ENCODE measurements at places on chromosomes 5 and 9.
A peak's percentile ranks its signal among the peaks of the same experiment; 100 is the strongest.

DNA sequence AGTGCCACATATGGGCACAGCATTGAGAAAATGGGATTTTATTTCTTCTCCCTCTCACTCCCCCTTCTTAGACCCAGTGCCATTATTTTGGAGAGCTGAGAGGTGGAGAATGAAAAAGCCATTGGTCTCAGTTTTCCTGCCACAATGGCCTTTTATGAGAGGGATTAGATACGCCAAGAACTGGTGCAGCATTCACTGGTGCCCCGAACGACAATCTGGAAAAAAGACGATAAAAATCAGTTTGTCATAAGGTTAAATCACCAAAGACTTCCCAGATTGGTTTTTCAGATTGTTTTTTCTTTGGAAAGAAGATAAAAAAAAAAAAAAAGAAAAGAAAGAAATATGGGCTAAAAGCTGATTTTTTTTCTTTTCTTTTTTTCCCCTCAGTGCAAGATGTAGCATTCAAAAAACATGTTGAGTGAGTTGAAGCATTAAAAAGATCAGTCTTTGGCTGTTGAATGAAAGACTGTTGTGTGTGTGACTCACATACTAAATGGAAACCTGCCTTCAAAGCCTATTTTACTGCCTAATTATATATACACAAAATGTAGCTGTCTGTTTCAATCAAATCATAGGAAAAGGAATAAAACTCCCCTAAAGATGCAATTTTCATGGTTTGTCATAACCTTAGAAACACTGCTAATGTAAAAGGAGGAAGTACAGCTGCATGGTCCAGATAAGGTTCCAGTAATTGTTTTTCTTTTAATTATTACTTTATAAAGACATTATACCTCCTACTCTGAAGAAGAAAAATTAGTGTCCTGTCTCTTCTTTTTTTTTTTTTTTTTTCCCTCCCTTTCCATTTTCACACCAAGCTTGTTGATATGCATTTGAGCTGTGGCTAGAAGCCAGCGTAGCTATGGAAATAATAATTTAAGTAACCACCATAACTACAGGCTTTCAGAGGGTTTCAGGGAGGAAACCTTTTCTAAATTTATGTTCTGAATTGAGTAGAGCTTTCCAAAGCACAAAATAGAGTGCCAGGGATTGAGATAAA lies 27.2 kb upstream of the ZNF608 start:
- no peak for DNase-seq

DNA sequence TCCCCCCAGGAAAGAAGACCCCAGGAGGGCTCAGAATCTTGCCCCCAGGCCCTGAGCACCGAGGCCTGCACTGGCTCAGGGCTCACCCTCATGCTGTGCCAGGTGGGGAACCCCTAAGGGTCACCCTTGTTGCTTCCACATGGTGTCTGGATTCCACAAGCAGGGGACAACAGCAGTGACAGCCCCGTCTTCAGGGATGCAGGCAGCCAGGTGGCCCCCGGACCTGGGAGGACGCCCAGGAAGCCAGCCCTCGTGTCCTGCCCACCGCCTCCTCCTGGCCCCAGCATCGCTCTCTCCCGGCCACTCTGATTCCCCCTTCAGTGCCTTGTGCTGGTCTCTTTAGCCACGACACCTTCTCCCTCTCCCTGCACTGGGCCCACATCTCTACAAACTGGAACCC lies 60.0 kb upstream of the SARDH start:
- no peak for DNase-seq

DNA sequence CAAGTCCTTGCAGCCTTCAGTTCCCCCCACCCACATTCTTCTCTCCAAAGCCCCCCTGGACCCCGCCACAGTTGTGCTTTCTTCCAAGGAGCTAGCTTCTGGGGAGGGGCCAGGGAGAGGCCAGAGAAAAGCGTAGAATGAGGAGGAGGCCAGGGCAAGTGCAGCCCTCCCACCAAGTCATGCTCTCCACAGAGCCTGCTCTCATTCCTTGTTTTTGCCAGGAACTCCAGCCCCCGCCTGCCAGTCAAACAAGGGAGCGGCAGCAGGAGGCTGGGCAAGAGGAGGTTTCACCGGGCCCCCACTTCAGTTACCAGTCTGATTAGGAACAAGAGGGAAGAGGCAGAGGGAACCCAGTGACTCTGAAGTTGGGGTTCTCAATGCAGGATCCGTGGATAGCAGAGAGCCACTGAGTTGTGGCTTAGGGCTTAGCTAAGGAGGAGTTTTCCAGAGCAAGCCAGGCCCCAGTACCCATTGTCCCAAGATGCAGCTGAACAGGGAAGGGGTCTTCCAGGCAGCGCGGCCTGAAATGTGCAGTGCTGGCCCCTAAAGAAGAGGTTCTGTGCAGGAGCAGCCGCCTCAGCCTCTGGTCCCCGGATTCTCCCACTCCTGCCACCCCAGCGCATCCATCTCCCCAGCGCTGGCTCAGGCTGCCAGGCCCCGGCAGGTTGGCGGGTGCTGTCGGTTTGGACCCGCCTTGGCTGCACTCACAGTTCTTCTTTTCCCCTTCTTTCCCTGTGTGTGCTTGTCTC lies 120.6 kb downstream of the DAB2IP start:
- no peak for DNase-seq

- DNase-seq = peak; percentile 13
These were observed 35.9 kb upstream of the ARSB start for GRCh38 chr5:79020861-79021561.

GRCh38 chr9:77005216-77005615 lies 14.2 kb upstream of the FOXB2 start:
- DNase-seq = no peak

GRCh38 chr9:125262294-125262991 lies 817 bp downstream of the GAPVD1 start:
- no peak for DNase-seq

- no peak for DNase-seq
These were observed 135.2 kb downstream of the GNAQ start for GRCh38 chr9:77896269-77896937.

DNA sequence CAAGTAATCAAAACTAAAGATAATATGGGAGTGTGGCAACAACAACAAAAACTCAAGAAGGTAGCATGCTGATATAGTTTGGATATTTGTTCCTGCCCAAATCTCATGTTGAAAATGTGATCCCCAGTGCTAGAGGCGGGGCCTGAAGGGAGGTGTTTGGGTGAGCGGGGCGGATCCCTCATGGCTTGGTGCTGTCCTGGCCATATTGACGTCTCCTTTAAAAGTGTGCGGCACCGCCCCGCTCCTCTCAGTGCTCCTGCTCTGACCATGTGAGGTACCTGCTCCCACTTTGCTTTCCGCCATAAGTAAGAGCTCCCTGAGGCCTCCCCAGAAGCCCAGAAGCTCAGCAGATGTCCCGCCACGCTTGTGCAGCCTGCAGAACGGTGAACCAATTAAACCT lies 25.6 kb downstream of the MED27 start:
- no peak for DNase-seq

GRCh38 chr9:130138791-130139190 lies 33.4 kb upstream of the NCS1 start:
- DNase-seq = no peak
